NCI-H69 (cell line): ENCODE measurements at places on chromosomes 3 and 15.
A peak's percentile ranks its signal among the peaks of the same experiment; 100 is the strongest.

DNA sequence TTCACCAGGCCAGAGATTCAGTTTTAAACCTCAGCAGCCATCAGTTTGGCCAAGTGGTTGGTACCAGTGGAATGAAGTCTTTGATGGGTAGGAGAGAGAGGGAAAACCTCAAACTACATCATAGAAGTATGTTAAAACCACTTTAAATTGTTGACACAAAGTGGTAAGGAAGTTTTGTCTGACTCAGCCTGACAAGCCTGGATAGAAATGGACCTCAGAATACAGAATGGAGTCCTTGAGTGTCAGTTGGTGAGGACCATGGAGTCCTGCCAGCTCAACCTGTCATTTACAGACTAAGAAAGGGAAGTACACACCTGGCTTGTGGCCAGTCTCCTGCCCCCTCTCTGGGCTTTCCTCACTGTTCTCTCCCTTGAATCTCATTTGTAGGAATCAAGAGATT lies 12.1 kb downstream of the EAF1 start:
- DNase-seq: no peak

DNA sequence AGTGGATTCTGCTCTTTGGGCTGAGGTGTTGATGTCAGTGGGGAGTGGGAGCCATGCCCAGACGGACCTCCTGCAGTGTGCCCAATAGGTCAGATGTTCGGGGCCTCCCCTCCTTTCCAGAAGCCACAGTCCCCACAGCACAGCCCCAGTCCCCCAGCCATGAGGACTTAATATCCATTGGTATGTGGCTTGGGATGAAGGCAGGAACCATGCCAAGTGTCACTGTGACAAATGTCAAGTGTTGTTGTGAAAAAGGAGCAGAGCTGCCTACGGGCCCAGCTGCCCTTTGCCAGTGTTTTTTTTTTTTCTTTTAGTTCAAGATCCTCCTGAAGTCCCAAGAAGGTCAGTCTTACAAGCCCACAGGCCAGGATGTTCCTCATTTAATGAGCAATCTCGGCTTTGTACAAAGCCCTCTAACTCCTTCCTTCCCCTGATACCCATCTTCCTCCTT lies 12.2 kb downstream of the SEMA3G start:
- DNase-seq: no peak

DNA sequence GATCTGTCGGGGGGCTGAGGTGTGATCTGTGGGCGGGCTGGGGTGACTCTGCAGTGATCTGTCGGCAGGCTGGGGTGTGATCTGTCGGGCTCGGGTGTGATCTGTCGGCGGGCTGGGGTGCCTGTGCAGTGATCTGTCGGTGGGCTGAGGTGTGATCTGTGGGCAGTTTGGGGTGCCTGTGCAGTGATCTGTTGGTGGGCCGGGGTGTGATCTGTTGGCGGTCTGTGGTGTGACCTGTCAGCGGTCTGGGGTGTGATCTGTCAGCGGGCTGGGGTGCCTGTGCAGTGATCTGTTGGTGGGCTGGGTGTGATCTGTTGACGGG lies 205.1 kb downstream of the XXYLT1 start:
- no peak for DNase-seq

- DNase-seq: no peak
Measured at GRCh38 chr15:98729446-98730042, 81.2 kb downstream of the IGF1R start.

DNA sequence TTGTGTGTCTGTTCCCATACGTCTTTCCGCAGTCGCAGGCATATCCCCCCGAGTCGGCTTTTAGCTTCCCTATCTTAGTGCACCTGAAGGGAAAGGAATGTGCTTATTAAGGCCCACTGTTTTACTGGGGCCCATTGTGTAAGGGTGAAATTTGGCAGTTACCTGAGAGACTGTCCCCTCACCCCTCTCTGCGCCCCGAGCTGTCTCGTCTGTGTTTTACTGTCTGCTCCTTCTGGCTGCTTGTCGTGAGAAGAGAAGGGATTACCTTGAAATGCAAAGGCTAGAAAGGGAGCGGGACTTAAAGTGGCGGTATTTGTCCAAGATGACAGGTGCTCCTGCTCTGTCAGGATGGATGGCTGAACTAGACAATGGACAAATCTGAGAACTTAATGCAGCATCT lies 233.0 kb upstream of the POU1F1 start:
- peak; percentile 1 for DNase-seq

DNA sequence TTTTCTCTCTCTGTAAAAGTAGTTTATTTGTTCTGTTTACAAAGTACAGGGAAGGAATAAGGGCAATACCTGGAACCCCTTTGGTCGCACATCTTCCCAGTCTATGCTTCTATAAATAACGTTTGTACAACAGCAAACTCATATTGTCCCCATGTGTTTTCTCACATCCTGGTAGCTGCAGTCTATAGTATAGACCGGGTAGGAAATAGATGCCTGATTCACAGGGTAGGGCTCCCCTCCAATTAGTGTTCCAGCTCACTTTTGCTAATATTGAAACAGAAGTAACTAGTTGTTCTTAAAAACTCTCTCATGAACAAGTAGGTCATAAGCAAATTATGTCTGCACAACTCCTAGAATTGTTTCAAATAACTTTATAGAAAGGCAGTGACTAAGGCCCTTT lies 17.7 kb downstream of the ATG7 start:
- DNase-seq: no peak

- no peak for DNase-seq
Measured at GRCh38 chr3:184577546-184577945, 16.0 kb downstream of the EPHB3 start.

GRCh38 chr3:186454881-186455703 lies 89.1 kb downstream of the CRYGS start:
- no peak for DNase-seq

- peak; percentile 64 for DNase-seq
Measured at GRCh38 chr3:129829640-129830039, 63.9 kb downstream of the TMCC1 start.

DNA sequence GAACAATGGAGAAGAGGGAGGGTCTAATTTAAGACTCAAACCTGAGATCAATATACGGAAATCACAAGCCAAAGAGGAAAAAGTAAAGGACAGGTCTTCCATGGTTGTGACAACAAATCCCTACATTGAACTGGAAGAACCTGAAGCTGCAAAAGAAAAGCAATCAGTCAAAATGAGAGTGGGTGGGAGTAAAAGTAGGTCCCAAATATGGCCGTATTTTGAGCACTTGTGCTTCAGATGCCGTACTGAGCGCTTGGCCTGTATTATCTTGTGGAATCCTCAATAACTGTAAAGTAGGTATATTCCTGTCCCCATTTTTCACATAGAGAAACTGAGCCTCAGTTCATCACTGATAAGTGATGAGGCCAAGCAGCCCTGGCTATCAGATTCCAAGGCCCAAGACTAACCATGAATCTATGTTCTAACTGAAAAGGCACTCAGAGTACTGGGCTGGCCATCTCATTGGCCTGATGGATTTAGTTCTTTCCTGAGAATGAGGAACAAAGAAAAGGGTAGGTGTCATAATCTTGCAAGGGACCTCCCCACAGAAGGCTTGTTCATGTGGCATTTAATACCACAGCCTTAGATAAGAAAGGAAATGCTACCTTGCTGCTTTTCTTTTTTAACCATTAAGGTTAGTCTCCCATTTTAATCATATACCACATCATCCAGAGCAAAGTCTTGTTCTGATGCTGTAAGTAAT lies 52.5 kb downstream of the LRRN1 start:
- no peak for DNase-seq

DNA sequence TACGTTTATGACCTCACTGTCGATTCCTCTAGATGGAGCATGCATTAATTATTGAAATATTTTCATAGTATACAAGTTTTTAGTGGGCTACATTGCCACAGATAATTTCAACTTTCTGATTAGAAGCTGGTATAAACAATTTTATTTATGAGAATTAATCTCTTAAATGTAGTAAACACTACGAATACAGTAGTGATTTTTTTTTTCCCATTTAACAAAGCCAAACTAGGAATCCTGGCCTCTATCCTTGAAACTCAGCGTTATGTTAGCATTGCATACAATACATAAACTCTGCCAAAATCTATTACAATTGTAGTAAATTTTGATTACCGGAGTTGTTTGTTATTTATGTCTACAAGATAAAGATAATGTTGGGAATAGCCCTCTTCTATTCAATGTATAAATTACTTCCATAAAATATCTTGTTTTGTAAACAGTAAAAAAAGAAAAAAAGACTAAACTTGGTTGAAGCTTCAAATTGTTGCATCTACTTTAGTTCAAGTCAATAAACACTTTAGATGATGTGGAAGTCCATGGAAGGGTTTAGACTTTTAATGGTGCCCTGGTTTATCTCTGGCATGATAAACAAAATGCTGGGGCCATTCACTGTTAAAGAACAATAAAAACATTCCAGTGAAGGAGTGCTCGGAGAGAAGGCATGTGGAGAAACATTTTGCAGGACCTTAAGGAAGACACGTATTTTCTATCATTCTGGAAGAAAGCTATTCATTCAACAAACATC lies 77.3 kb upstream of the NR2F2 start:
- no peak for DNase-seq

DNA sequence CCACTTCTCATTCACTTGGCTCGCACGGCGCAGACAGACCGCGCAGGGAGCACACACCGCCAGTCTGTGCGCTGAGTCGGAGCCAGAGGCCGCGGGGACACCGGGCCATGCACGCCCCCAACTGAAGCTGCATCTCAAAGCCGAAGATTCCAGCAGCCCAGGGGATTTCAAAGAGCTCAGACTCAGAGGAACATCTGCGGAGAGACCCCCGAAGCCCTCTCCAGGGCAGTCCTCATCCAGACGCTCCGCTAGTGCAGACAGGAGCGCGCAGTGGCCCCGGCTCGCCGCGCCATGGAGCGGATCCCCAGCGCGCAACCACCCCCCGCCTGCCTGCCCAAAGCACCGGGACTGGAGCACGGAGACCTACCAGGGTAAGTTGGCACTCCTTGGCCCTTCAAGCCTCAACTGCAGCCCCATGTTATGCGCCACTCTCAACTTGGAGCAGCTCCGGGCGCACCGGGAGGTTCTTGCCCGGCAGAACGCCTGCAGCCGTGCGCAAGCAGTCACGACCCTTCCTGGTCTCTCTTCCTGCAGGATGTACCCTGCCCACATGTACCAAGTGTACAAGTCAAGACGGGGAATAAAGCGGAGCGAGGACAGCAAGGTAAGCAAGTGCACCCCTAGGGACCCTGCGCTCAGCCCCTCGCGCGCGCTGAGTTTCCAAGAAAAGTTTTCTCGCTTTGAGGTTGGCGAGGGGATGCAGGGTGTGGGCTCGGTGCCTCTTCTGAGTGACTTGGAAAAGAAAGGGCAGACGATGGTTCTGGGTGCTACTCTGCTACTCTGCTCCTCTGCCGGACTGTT lies at the start of gene BHLHE40:
BHLHE40 (plus strand) TSS at position 10 of the 801 bp plus-strand sequence; CDS start at position 292, 282 bp downstream.
- peak; percentile 63 for DNase-seq

GRCh38 chr15:57146506-57147201 lies 228.2 kb downstream of the TCF12 start:
- peak; percentile 81 for DNase-seq

DNA sequence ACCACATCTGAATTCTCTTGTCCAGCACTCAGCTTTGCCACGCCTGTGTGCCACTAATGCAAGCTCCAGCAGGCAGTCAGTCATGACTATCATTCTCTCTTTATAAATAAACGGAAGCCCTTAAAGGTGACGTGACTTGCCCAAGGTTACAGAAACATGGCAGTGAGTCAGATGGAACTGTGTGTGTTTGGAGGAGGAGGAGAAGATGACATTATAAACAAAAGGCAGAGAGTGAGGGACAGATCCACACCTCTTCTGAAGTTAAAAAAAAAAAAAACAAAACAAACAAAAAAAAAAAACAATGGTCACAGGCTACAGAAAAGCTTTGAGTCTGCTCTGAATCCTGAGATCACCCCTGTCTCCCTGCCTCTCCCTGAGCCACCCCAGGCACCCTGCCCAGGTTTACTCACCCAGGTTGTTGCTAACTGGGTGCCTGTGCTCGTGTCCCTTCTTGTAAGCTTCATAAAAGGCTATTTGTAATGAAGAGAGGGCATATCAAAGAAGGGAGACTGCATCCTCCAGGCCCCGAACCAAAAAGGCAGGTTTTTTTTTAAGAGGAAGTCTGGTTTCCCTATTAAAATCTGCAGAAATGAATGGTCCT lies 119.7 kb upstream of the PHLDB2 start:
- DNase-seq: peak; percentile 39

GRCh38 chr3:65749066-65749465 lies 289.7 kb downstream of the MAGI1 start:
- DNase-seq: no peak

DNA sequence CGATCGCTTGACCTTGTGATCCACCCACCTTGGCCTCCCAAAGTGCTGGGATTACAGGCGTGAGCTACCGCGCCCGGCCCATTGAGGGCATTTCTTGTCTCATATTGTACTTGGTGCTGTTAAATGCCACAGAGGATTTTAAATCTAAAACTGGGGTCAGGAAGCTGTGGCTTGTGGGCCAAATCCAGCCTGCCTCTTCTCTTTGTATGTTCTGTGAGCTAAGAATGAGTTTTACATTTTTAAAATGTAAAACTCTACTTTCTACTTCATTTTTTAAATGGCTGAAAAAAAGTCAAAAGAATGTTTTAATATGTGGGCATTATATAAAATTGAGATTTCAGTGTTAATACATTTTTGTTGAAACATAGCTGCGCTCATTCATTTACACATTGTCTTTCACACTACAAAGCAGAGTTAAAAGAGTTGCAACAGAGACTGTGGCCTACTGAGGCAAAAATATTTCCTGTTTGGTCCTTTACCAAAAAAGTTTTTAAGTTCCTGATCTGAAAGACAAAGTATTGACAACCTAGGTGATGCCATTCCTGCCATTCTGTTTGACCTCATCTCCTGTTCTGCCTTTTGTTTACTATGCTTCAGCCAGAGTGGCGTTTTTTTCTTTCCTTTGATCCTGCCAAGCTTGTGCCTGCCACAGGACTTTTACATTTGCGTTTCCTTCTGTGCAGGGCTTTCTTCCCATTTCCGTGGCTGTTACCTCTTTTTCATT lies 50.4 kb downstream of the PDCD6IP start:
- DNase-seq: no peak

DNA sequence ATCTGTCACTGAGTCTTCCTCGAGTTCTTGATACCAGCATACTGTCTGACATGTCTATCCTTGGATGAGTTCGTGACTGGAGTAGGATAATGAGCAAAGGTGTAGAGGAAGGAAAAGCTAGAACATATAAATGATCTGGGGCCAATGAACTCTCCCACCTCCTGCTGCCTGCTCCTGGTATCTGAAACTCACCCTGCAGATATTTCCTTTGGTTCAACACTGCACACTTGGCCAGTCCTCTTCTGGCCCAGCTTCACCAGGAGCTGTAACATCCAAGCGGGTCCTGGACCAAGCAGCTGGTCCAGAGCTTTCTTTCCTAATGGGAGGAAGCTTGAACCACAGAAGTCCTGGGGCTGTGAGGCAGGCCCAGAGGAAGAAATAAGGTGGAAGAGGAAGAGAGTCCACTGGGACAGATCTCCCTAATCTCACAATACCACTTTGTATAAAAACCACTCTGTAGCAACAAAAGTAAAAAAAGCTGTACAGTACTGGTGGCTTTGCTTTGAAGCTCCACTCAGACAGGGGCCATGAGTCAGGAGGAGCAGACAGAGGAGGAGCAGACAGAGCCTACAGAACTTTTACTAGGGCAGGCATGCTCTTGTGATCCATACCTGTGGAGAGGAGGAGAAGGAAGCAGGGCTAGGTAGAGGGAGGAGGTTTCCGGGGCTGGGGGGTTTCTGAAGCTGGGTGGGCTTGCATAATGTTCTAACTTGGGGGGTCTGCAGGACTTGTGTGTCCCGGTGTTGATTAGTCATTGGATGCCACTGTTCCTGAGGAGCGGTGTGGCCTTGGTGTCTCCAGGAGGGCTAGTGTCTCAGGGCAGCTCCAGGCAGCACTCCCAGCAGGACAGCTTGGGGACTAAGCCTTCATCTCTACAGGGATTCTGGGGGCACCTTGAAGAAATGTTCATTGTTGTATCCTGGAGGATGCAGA lies 166.9 kb downstream of the ABHD5 start:
- no peak for DNase-seq
